Activated naive CD4-positive, alpha-beta T cell (primary cell): ENCODE measurements at places on chromosomes 3 and 15.

GRCh38 chr15:99210334-99210733 is 39.0 kb downstream of the TTC23 start:
- DNase-seq, result no peak

DNA sequence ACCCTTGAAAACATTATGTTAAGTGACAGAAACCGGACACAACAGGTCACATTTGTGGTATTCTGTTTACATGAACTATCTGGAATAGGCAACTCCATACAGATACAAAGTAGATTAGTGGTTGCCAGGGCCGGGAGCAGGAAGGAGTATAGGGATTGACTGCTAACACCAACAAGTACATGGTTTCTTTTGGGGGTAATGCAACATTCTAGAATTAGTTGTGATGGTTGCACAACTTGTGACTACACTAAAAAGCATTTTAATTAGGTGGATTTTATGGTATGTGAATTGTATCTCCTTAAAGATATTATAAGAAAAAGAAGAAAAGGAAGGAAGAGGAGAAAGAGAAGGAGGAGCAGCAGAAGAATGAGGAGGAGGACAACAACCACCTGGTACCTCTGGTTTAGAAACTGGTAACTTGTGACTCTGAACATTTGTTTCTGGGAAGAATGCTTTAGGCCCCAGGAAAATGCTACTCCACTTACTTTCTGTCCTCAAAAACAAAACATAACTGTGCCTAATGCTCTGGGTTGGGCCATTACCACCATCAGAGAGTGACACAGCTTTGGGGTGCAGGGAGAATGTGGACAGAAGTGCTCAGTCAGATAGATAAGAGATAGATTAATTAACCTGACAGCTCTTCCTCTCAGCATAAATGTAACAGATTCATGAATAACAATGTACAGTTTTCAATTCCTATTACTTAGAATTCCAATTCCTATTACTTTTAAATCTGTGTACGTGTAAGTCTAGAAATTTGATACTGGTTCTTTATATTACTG is 20.3 kb downstream of the SETMAR start:
- DNase-seq, result no peak

DNA sequence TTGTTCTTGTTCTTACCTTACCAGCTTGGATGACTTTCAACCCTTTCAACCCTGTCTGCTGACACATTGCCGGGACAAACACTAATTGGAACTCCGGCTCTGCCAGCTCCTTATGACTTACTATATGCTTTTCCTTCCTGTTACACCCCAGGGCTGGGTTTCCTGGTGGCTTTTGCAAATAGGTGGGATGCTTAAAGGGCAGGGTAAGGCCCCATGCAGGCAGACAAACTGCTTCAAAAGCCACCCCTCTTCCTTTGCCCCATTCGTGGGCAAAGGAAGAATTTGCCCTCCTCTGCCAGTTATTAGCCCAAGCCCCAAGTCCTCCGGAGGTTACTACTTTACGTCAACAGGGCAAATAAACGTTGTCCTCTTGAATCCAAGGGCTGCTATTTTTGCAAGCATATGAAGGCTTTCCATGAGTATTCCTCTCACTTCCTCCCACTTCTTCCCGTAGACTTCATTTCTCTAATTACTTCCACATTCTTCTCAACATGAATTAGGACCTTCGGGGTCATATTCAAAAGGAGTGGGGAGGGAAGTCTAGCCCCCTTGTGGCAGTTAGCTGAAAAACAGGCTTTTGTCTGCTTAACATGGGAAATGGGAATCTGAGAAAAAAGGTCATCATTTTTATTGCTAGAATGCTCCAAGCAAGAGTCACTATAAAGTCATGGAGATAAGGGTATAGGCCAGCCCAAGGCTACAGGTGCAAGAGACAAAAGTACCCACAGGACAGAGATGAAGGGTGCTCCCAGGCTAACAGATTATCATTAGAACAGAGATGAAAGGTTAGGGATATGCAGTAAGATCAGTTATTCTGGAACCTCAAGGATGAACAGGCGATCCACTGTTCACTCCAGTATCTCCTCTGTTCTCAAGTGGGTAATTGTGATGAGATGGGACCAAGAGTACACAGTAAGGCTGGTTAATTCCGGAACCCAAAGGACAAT is 56.3 kb upstream of the FSTL1 start:
- no peak for DNase-seq

DNA sequence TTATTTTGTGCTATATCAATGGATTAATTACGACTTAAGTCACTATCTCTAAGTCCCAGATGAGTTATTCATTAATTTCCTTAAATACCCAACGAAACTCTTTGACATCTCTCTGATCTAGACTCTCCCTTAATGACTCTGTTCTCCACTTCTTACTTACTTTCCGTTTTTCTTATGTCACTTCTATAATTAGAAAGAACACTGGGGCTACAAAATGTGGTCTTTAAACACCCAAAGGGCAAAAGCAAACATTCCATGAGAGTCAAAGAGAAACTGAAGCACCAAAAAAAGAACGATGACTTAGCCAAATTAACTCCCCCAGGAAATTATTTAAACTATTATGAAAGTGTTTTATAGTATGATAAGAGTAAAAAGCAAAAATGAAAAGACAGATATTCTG is 166.4 kb upstream of the UBE2E2 start:
- no peak for DNase-seq

DNA sequence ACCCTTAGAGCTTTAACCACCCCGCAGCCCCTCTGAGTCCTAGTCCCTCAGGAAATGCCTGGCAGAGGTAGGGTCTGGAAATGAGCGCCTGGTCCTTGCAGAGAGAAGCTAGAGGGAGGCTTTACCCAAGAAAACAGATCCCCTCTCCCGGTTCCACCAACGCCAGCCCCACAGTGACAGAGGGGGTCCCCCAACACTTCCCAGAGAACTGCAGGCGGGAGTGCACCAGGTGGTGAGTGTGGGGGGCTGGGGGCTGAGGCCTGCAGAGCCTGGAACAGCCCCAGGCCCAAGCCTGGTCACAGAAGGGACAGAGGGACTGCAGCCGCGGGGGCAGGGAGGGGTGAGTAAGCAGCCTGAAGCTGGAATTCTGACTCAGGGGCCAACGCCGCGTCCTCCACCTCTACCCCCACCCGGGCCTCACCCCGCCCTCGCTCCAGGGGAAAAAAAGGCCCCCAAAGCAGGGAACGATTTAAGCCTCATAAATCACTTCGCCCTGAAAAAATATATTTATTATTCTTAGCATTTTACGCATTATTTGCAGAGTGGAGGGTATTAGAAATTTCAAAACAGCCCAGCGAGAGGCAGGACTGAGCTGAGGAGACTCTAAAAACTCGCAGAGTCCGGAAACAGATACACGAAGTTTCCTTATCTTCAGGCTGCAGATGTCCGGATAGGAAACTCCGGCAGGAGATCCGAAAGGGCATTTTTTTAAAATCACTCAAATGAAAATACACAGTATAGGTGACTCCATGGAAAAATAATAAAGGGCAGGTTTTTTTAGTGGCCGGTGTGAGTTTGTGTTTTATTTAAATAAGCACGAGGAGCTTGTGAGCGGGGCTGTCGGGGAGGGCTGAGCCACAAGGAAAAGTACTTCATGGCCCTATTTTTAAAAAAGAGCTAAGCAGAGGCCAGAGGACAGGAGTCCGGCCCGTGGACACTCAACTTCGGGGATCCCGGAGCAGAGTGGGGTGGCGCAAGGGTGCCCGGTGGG is 10.0 kb downstream of the GATA2 start:
- no peak for DNase-seq

DNA sequence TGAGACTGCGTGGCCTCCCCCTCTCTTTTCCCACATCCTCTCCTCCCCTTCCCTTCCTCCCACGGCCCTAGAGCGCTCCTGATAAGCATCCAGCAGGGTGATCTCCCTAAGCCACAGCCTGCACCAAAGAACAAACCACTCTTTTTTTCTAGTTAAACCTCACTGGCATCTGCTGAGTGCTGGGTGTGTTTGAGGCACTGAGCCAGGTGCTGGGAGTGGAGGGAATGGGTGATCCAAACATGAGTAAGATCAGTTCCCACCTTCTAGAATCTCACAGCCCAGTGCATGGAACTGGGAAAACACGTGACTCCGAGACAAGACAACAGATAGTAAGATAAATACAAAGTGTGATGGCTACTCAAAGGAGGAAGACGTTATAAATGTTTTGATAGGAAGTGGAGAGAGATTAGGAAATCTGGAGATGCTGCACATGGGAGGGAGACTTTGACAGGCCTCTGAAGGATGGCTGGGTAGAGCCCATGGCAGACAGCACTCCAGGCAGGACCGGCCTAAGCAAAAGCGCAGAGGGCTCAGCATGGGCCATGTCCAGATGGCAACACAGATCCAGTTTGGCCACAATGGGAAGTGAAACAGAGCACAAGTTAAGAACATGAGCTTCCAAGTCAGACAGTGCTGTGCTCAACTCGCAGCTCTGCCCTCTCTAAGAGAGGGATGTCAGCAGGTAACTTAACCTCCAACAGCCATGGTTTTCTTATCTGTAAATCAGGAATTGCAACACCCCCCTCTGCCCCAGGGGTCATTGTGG is 55.6 kb downstream of the CCR3 start:
- DNase-seq, result no peak

GRCh38 chr3:52366527-52366926 is 50.4 kb downstream of the DNAH1 start:
- DNase-seq, result no peak

- no peak for DNase-seq
Observed at GRCh38 chr3:37174532-37175126, at the start of gene LRRFIP2. LRRFIP2 (minus strand) TSS chr3:37174582; CDS start chr3:37148983, 25,599 bp downstream.

DNA sequence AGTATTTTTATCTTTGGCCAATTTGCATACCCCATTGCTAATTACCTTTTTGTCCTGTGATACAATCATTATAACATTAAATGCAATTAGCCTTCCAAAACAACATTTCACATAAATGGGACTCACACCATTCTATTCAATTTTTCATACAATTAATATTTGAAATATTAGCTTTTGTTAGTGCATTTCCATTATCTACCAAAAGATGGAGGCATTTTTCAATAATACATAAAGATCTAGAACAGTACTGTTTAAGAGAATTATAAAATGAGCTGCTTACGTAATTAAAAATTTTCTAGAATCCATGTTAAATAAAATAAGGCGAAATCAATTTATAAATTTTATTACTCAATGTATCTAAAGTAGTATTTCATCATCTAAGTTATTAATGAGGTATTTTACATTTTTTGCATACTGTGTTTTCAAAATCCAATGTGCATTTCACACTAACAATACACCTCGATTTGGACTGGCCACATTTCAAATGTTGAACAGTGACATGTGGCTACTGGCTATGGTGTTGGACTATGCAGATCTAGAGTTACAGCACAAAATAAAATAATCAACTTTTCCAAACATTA is 74.3 kb downstream of the TJP1 start:
- no peak for DNase-seq

DNA sequence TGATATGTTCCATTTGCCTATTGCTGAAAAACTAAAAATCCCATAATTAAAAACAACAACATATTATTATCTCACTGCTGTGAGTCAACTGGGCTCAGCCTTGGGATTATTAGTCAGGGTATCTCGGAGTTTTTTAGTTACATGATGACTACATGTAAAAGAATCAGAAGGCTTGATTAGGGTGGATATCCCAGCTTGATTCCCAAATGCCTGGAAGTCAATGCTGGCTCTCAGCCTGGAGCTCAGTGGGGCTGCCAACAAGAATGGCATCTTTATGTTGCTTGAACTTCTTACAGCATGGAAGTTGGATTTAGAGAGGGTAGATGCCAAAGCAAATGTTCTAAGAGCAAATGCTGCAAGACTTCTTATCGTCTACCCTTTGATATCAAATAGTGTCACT is 278.5 kb downstream of the PLOD2 start:
- no peak for DNase-seq

- no peak for DNase-seq
Observed at GRCh38 chr3:47011371-47011770, 31.9 kb downstream of the NBEAL2 start.

DNA sequence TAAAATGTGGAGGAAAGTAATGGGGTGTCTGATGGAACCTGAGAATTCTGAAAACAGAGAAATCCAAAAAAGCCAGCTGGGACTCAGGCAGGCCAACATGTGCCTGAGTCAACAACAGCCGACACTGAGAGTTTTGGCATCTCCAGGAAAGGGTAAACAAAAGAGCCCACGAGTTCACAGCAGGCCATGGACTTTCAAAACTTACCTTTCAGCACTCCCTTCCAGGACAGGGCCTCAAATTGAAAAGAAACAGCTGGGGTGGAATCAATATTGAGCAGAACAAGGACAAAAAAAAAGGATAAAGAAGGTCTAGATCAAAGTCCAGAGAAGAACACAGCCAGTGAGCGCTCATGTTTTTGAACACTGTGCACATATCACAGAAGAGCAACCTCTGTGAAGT is 735.4 kb upstream of the GRM7 start:
- DNase-seq, result no peak

- no peak for DNase-seq
Observed at GRCh38 chr15:60255390-60255789, 142.4 kb downstream of the ANXA2 start.

DNA sequence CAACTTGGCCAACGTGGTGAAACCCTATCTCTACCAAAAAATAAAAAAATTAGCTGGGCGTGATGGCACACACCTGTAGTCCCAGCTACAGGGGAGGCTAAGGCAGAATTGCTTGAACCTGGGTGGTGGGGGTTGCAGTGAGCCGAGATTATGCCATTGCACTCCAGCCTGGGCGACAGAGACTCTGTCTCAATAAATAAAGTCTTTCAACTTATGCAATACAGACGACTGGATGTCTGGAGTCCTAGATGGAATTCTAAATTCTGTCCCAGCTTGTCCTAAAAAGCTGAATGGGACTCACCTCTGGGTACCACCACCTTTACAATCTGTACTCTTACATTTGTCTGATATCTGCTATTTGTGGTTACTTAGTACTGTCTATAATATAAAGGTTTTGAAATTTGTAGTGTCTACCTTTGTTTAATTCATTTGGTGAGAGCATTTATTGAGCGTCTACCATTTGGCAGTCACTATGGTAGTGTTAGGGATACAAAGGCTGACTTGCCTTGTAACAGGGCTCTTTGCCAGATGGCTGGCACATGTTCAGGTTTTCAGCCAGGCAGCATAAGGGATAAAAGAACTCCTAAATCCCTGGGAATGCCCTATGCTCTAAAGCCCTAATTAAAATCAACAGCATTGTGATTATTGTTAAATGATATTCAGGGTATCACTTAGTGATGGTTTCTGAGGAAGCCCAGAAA is 7.2 kb upstream of the ZNF609 start:
- no peak for DNase-seq
